Sigmoid colon (tissue), 7 donors: ENCODE measurements at places on chromosomes 4 and X.

DNA sequence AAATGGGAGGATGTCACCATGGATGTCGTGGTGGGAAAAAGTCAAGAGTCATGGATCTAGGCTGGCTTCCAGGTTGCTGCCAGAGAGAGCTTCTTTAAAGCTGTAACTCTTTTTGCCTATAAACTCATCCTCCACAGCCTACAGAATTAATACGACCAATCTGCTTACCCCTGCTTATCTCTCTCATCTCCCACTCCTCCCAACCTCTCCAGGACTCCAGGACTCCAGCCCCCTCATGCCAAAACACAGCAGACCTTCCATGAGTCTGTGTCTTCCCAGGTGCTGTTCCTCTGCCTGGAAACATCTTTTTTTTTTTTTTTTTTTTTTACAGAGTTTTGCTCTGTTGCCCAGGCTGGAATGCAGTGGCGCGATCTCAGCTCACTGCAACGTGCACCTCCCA, 15.3 kb upstream of the SLC10A4 start:
- no peak for DNase-seq

DNA sequence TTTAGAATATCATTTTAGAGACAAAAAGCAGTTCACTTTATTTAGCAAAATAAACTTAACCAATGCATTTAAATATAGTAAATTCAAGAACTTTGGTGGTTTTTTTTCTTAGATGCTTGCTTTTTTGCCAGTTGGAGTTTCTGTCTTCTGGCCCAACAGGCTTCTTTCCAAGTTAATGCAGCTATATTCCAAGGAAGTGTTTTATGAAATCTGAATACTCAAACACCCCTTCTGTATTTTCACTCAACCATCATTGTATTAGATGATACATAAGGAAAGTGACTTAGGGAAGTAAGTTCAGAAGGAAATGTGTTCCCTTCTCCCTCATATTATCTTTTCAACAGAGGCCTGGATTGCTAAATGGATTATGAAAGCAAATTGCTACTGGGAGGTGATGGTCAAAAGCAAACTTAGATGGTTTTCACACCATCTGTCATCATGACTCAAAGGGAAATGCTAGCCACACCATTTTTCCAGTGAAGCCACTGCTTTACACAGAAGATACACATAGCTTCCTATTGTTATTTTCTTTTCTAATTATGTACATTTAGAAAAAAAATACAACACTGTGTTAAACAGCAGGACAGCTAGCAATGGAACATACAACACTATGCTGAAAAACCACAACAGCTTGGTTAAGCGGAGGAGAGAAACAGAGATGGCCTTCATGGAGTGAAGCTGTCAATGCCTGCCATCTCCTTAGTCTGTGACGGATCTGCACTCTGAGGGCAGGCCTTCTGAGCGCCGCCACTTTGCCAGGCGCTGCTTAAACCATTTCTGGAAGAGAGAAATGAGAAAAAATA, 32.9 kb downstream of the HOPX start:
- no peak for DNase-seq

GRCh38 chr4:103364083-103364482, 165.9 kb upstream of the CENPE start:
- no peak for DNase-seq

- DNase-seq, result no peak
Measured at GRCh38 chrX:14398725-14399124, 130.6 kb upstream of the GLRA2 start.
